Fibroblast of skin of left biceps (primary cell): ENCODE measurements at places on chromosomes 11 and 22.

GRCh38 chr11:80986421-80987074 lies 1545.7 kb upstream of the TENM4 start:
- no peak for DNase-seq

- DNase-seq: no peak
These were observed 73.5 kb downstream of the RNF169 start for GRCh38 chr11:74822170-74822569.

DNA sequence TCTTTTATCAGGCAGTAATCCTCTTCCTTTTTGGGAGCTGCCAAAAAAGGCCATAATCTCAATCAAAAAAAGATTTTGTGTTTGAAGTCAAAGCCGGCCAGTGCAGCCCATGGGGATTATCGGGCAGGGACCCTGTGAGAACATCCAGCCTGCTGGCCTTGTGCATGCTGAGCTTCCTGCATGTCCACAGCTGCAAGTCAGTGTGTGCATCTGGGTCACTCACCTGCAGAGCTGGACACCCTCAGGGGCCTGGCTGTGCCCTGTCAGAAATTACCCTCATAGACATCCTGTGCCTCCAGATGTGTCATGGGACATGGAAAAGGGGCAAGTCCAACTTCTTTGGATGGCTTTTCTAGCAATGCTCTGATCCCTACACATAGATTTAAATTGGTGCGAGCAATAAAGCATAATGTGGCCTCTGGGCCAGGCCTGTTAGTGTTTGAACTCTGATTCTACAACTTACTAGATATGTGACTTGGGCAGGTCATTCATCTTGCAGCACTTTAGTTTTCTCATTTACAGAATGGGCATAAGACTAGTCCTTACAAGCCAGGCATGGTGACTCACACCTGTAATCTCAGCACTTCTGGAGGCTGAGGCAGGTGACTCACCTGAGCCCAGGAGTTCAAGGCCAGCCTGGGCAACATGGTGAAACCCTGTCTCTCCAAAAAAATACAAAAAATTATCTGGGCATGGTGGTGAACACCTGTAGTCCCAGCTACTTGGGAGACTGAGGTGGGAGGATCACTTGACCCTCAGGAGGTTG lies 81.6 kb upstream of the LARGE1 start:
- DNase-seq: no peak

- DNase-seq: no peak
These were observed 1.4 kb upstream of the CCT8L2 start for GRCh38 chr22:16594026-16594425.

DNA sequence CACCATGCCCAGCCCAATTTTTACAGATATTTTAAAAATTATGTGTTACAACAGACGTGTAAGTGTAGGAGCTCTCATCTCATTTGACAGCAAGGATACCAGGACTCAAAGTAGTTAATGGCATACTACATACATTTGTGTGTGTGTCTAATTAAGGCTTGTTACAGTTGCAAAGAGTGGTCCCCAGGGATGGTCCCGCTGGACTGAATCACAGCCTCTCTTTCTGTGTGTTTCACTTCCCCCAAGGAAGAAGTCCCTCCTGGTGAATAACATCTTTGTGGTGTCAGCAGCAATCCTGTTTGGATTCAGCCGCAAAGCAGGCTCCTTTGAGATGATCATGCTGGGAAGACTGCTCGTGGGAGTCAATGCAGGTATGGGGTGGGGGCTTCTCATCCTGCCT lies 17.2 kb downstream of the SLC2A11 start:
- no peak for DNase-seq

GRCh38 chr22:36381513-36382128 lies 6.1 kb downstream of the MYH9 start:
- no peak for DNase-seq
